ENCODE measurements at places on chromosomes 1 and 21. TPM values are rescaled to one million over a fixed set of nuclear protein-coding genes. Genes with fewer than 3 reads are reported as not detected.

DNA sequence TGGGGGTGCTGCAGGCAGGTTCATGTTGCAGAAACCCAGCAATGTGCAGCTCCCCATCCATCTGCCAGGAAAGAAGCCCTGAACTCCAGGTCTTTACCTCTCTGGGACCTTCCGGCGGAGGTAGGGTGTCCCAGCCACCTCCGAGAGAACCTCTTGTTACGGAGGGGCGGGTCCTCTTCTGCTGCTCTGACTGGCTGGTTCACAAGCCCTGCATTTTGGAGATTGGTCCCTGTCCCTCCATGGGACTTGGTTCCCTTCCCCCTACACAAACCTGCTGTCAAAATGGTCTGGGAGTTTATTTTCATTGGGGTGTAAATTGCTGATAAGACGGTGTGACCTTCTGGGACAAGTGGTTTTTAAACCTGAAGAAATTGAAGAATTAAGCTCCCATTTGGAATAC, 8.0 kb upstream of the CELSR2 start:
- H3K4me1 ChIP-seq, result no peaks in the 10 kb centered on the region
- peaks cover 3% of the 10 kb centered on the region for H3K36me3 ChIP-seq
- DNase-seq, result no peak
- no peaks in the 10 kb centered on the region for H3K27me3 ChIP-seq
- no peak overlapping the region for H3K4me3 ChIP-seq

- H3K4me1 ChIP-seq, result no peaks in the 10 kb centered on the region
- H3K4me3 ChIP-seq, result no peak overlapping the region
- no peaks in the 10 kb centered on the region for H3K27me3 ChIP-seq
- no peak overlapping the region for H3K27ac ChIP-seq
- DNase-seq, result no peak
Measured at GRCh38 chr1:65844296-65844695, 51.6 kb downstream of the PDE4B start.

- no peaks in the 10 kb centered on the region for H3K4me1 ChIP-seq
- DNase-seq, result no peak
- no peak overlapping the region for H3K27ac ChIP-seq
Measured at GRCh38 chr1:103146166-103146565, 37.8 kb upstream of the COL11A1 start.

GRCh38 chr1:201655243-201655642, 116.3 kb downstream of the NAV1 start:
- no peaks in the 10 kb centered on the region for H3K4me1 ChIP-seq
- no peak overlapping the region for H3K4me3 ChIP-seq
- H3K27me3 ChIP-seq, result no peaks in the 10 kb centered on the region
- H3K27ac ChIP-seq, result no peak overlapping the region
- H3K36me3 ChIP-seq, result no peaks in the 10 kb centered on the region
- DNase-seq, result no peak

GRCh38 chr1:154151311-154151710, 3.6 kb downstream of the NUP210L start:
- DNase-seq, result no peak
- H3K27ac ChIP-seq, result no peak overlapping the region
- no peaks in the 10 kb centered on the region for H3K36me3 ChIP-seq

Gene GBP4
- 3.3 TPM for total RNA-seq

Gene TSEN15
- total RNA-seq, result 31.4 TPM
